ENCODE measurements at places on chromosomes 5 and 9. TPM values are rescaled to one million over a fixed set of nuclear protein-coding genes. Genes with fewer than 3 reads are reported as not detected.
A peak's percentile ranks its signal among the peaks of the same experiment; 100 is the strongest.

DNA sequence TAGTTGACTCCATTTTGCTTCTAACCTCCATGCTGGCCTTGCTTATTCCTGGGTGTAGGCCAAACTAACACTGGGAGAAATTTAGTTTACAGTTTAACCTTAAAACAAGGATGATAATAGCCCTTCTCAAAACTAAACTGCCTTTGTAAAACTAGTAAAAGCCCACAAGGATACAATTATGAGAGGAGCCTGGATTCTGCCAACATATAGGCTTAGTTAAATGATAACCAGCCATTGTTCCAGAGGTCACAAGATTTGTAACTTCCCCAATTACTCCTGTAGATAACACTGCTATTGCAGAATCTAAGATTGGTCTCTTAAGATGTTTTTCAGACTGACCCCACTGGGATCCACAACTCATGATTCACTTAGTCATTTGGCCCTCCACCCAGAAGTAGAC, 2300.3 kb upstream of the C9orf72 start:
- no peaks in the 10 kb centered on the region for H3K36me3 ChIP-seq
- no peak overlapping the region for H3K27ac ChIP-seq
- no peak overlapping the region for H3K4me3 ChIP-seq
- no peaks in the 10 kb centered on the region for H3K27me3 ChIP-seq

EGR1 gene
- 5.8 TPM for polyA plus RNA-seq

SPINK1 gene
- polyA plus RNA-seq = not detected

DNA sequence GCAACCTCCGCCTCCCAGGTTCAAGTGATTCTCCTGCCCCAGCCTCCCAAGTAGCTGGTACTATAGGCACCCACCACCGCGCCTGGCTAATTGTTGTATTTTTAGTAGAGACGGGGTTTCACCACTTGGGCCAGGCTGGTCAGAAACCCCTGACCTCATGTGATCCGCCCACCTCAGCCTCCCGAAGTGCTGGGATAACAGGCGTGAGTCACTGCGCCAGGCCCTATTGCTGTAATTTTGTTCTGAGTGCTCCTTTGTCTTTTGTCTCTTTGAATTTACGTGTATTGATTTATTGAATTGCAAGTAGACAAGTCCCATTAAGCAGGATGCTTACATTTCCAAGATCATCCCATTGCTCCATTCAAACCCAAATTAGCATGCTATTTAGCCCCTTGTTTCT, 186.7 kb downstream of the MSX2 start:
- no peak for DNase-seq
- H3K27ac ChIP-seq = no peak overlapping the region
- H3K27me3 ChIP-seq = no peaks in the 10 kb centered on the region
- H3K4me1 ChIP-seq = no peaks in the 10 kb centered on the region
- no peaks in the 10 kb centered on the region for H3K36me3 ChIP-seq
- no peak overlapping the region for H3K4me3 ChIP-seq

DNA sequence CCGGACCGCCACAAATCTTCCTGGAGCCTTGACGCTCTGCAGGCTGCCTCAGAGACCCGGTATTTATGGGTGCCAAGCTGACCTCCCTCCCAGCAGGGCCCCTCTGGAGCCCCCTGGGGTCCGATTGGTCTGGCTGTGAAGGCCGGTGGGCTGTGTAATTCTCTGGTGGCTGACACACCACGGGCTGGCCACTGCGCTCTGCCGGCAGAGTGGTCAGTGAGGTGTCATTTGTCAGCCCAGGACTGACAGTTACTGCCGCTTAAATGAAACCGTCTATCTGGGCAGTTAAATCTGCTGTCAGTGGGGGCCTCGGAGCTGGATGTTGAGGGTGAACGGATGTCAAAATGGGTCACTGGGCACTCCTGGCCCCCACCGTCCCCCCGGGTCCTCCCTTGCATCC, 10.7 kb downstream of the NR5A1 start:
- DNase-seq = no peak
- H3K27me3 ChIP-seq = peaks cover 12% of the 10 kb centered on the region
- no peaks in the 10 kb centered on the region for H3K4me1 ChIP-seq
- no peak overlapping the region for H3K4me3 ChIP-seq
- H3K36me3 ChIP-seq = no peaks in the 10 kb centered on the region

- H3K4me3 ChIP-seq = no peak overlapping the region
- no peaks in the 10 kb centered on the region for H3K27me3 ChIP-seq
- no peak overlapping the region for H3K27ac ChIP-seq
- no peak for DNase-seq
- no peaks in the 10 kb centered on the region for H3K36me3 ChIP-seq
These were observed 300.3 kb downstream of the ZNF608 start for GRCh38 chr5:124446120-124446519.

- no peak overlapping the region for H3K4me3 ChIP-seq
- H3K27ac ChIP-seq = peak overlapping the region; percentile 13
- DNase-seq = peak; percentile 81
- no peaks in the 10 kb centered on the region for H3K36me3 ChIP-seq
- no peaks in the 10 kb centered on the region for H3K27me3 ChIP-seq
- H3K4me1 ChIP-seq = peaks cover 29% of the 10 kb centered on the region
These were observed 87.9 kb downstream of the CEMIP2 start for GRCh38 chr9:71680189-71680980.

DNA sequence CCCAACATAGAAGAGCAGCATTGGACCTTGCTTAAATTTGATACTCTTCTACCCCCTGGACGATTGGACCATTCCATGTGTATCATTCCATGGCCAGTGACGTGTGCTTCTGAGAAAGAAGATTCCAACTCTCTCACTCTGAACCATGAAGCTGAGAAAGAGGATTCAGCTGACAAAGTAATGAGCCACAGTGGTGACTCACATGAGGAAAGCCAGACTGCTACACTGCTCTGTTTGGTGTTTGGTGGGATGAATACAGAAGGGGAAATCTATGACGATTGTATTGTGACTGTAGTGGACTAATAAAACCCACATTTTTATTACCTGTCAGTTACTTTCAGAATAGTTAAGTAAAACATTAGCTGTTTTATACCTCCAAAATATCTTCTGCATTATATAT, 7.5 kb downstream of the HSPA5 start:
- peaks cover 14% of the 10 kb centered on the region for H3K36me3 ChIP-seq
- H3K4me1 ChIP-seq = peaks cover 13% of the 10 kb centered on the region
- no peak overlapping the region for H3K4me3 ChIP-seq
- H3K27me3 ChIP-seq = no peaks in the 10 kb centered on the region
- peak; percentile 98 for DNase-seq

GRCh38 chr5:108382784-108383330, 959 bp upstream of the FBXL17 start:
- no peaks in the 10 kb centered on the region for H3K4me1 ChIP-seq
- no peak for DNase-seq
- no peaks in the 10 kb centered on the region for H3K36me3 ChIP-seq
- peak overlapping the region; percentile 85 for H3K4me3 ChIP-seq
- peak overlapping the region; percentile 97 for H3K27ac ChIP-seq
- no peaks in the 10 kb centered on the region for H3K27me3 ChIP-seq

RGMB gene
- polyA plus RNA-seq = 185 TPM

B4GALT7 gene
- 20.8 TPM for polyA plus RNA-seq

DNA sequence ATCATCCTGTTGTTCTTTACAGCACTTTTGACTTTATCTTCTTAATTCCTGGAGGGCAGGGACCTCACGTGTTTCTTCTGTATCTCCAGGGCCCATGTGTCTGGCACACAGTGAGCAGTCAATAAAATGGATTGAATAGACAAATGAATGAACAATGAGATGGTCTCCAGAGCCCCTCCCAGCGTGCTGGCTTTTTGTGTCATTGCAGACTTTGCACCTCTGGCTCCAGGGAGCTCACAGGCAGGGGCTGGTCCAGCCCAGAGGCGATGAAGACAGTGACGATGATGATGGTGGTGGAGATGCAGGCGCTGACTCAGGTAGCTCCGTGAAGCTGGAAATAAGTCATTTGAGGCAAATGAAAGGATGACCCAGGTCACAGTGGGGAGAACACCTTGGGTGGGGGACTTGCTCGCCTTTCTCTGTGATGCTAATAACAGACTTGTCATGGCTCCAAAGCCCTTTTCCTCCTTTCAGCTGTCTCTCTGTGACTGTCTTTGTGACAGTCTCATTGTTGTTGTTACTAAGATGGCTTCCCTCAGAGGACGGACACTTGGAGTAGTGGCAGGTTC, 30.4 kb upstream of the FABP6 start:
- peak overlapping the region; percentile 22 for H3K4me3 ChIP-seq
- H3K27me3 ChIP-seq = no peaks in the 10 kb centered on the region
- no peak for DNase-seq
- no peak overlapping the region for H3K27ac ChIP-seq

WHRN gene
- polyA plus RNA-seq = 0.16 TPM

PFN3 gene
- not detected for polyA plus RNA-seq

DNA sequence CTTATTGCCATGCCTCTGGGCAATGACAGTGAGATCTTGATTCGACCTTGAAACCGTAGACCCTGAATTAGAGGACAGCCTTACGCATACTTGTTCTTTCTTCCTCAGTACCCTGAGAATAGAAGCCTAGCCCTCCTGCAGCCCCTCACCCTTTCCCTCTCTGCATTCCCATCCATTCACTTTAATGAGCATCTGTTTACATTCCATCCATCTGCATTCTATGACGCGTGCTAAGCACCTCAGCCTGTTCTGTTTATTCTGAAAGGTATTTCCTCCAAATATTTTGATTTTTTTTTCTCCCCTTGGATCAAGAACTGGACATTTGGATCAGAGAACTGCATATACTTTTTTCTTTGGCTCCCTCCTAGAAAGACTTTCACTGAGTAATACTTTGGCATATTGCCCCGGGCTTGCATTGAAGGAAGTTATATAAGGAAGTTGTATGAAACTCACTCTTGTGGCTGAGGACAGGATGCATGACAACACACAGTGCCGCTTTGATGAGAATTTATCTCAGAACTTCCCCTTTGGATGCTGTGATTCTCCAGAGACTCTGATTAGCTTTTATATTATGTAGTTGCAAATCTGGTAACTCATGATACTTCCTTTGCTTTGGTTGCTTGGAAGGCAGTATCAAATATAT, 15.7 kb downstream of the TMEM8B start:
- peaks cover 1% of the 10 kb centered on the region for H3K36me3 ChIP-seq
- DNase-seq = peak; percentile 88
- peaks cover 18% of the 10 kb centered on the region for H3K4me1 ChIP-seq

DNA sequence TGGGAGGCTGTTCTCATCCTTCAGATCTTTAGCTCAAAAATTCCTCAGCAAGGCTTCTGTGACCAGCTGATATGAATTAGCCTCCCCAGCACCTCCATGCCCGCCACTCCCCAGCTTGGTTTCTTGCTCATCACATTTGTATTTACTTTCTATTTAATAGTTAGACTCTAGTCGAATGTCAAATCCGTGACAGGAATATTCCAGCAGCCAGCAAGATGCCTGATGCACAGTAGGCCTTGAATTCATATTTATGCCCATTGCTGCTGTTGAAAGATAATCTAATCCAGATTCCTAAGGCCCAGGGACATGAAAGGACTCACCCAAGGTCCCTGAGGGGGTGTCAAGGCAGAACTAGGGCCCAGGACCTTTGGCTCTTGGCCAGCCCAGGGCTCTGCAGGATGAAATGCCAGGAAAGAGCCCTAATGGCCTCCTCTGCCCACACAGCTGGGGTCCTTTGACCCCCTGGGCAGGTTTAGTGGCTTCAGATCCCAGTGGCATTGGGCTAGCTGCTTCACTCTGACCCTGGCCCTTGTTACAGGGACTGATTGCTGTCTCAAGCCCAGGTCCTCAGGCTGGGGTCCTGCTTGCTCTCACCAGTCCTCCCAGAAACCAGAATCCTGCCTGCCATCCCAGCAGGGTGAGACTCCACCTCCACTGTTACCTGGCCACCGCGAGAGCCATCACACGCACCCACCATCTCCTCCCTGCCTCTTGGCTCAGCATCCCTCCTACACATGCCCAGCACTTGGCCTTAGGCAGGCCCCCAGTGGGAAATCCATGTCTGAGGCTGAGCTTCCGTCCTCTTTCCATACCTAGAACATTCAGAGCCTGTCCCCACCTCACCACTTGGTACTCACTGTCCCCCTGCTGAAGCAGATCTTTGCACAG, 7.3 kb downstream of the CSF1R start:
- peaks cover 17% of the 10 kb centered on the region for H3K27me3 ChIP-seq
- no peaks in the 10 kb centered on the region for H3K4me1 ChIP-seq
- no peaks in the 10 kb centered on the region for H3K36me3 ChIP-seq
- H3K27ac ChIP-seq = no peak overlapping the region
- no peak overlapping the region for H3K4me3 ChIP-seq

GNA14 gene
- 0.25 TPM for polyA plus RNA-seq

TAL2 gene
- polyA plus RNA-seq = not detected

DNA sequence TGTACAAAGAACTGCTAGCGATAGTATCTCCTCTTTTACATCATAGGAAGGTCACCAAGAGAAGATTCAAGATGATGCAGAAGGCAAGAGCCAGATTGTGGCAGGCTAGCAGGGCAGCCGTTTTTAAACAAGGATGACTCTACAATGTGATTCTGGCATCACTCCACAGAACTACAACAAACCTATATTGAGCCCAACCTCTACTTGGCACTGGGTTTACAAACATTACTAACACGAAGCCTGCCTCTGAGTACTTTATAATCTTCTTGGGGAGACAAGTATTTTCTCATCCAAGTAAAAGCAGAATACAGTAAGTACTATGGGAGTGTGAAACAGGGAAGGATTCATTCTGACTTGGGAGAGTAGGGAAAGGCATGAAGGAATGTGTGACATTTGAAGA, 448.6 kb downstream of the ZNF608 start:
- no peaks in the 10 kb centered on the region for H3K27me3 ChIP-seq
- no peak overlapping the region for H3K27ac ChIP-seq
- no peaks in the 10 kb centered on the region for H3K4me1 ChIP-seq
- no peaks in the 10 kb centered on the region for H3K36me3 ChIP-seq
- DNase-seq = no peak

TAF11L9 gene
- not detected for polyA plus RNA-seq

PTGES gene
- 8.8 TPM for polyA plus RNA-seq

TAF11L10 gene
- not detected for polyA plus RNA-seq

- H3K4me3 ChIP-seq = no peak overlapping the region
- no peaks in the 10 kb centered on the region for H3K4me1 ChIP-seq
- no peak overlapping the region for H3K27ac ChIP-seq
- no peaks in the 10 kb centered on the region for H3K36me3 ChIP-seq
These were observed 266.0 kb upstream of the TRIM32 start for GRCh38 chr9:116420993-116421538.

GRCh38 chr5:99037668-99038067, 108.9 kb upstream of the CHD1 start:
- H3K4me1 ChIP-seq = peaks cover 3% of the 10 kb centered on the region
- H3K36me3 ChIP-seq = no peaks in the 10 kb centered on the region
- H3K4me3 ChIP-seq = no peak overlapping the region
- H3K27me3 ChIP-seq = no peaks in the 10 kb centered on the region

- no peak for DNase-seq
- no peaks in the 10 kb centered on the region for H3K27me3 ChIP-seq
- H3K4me3 ChIP-seq = no peak overlapping the region
- H3K27ac ChIP-seq = no peak overlapping the region
- H3K36me3 ChIP-seq = no peaks in the 10 kb centered on the region
These were observed 191.2 kb downstream of the PIK3R1 start for GRCh38 chr5:68406767-68407241.

NTMT1 gene
- 51.9 TPM for polyA plus RNA-seq

Data from fibroblast of lung (primary cell).